Fibroblast of skin of left biceps (primary cell): ENCODE measurements at places on chromosomes 6 and 20.

DNA sequence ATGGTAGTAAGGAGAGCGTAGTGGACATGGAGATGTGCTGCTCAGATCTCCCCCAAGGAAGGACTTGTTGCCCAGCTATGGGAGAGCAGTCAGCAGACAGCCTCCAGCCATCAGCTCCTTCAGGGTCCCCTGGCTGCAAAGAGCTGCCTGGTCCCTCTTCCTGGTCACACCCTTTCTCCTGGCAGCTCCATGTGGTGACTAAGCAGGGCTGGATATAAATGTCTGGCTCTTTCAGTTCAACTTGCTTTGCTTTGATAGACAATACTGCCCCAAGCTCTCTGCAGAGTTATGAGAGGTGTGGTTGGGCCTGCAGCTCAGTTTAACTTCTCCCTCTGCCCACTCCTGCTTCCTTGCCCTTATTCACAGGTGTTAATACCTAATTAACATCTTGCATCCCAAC, 64.1 kb upstream of the DDR1 start:
- DNase-seq, result no peak

DNA sequence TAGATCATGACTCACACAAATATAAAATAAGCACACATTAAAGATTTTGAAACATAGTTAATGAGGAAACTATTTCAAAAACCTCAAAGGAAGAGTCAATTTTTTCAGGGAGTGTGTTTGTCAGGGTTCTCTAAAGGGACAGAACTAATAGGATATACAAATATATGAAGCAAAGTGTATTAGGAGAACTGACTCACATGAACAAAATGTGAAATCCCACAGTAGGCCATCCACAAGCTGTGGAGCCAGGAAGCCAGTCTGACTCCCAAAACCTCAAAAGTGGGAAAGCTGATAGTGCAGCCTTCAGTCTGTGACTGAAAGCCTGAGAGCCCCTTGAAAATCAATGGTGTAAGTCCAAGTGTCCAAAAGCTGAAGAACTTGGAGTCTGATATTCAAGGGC, 898.0 kb upstream of the EYS start:
- DNase-seq, result no peak

DNA sequence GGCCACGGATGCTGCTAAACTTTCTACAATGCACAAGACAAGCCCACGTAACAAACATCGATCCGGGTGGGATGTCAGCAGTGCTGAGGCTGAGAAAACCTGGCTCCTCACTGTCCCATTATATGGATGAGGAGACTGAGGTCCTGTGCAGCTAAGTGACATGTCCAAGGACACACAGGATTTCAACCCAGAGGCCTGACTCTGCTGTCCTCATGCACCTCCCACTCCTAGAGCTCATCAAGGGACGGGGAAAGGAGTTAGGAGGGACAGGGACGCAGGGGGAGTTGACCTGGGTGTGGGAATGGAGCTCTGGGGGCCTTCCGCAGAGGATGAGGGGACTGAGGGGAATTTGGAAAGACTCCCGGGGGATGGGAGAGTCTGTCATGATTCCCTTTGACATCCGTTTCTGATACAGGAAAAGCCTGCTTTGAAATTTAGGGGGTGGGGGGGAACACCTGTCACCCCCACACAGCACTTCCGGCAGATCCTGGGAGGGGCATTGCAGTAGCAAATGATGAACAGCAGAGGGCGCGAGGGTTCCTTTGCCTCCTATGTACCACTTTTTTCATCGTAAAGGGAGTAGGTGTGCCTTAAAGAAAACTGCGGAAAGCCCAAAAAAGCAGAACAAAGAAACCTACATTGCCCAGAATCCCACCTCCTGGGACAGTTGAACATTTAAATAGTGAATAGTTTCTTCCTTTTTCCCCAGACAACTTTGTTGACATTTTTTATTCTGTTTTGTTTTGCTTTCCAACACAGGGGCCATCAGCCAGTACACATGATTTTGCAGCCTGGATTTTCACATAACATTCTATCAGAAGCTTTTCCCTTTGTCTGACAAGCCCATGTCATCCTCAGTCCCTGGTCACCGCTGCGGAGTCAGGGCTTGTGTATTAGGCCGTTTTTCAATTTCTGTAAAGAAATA, 48.6 kb downstream of the SLC2A10 start:
- no peak for DNase-seq

GRCh38 chr6:110408901-110409300, 6.5 kb downstream of the DDO start:
- DNase-seq, result no peak
